ENCODE measurements at places on chromosomes 5 and 9.

DNA sequence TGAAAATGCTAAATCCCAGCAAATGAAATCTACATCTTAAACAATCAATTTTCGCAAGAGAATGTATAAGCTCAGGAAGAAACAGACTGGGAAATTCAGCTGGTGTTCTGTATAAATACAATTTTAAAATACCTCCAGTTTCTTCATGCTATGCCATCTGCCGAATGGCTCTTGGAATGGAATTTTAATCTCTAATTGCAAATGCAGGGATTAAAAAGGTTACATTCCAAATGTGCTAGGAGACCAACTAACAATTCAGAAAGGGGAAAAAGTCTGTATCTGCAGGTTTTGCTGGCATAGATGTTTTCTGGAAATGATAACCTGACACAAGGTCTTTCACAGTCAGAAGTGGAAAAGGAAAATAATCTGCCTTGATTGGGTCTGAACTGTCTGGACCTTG lies 379.7 kb downstream of the MAT2B start:
- DNase-seq = no peak

DNA sequence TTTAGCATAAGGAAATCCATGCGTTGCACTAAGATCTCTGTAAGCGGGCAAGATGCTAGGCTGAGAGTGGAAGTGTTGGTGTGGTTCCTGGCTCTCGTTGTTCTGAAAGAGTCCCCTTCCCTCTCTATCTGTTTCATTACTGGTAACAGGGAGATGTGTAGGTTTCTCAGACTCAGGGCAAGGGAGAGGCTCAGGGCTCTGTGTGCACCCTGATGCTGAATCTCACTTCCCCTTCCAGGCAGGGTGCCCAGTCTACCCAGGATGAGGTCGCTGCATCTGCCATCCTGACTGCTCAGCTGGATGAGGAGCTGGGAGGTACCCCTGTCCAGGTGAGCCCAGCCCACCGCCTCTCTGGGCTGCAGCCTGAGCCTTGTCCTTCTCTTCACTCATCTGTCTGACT lies 45.7 kb downstream of the STOM start:
- no peak for DNase-seq

DNA sequence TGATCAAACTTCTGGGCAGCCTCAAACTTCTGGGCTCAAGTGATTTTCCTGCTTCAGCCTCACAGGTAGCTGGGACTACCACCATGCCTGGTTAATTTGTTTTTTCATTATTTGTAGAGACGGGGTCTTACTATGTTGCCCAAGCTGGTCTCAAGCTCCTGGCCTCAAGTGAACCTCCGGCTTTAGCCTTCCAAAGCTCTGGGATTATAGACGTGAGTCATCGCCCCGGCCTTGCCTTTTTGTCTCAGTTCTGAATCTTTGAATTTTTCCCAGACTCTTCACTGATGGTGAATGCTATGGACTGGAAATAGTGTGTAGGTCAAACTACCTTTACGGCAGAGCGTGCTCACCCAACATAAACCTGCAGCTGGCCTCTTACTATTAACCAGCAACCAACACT lies 32.3 kb upstream of the EGFLAM start:
- no peak for DNase-seq

DNA sequence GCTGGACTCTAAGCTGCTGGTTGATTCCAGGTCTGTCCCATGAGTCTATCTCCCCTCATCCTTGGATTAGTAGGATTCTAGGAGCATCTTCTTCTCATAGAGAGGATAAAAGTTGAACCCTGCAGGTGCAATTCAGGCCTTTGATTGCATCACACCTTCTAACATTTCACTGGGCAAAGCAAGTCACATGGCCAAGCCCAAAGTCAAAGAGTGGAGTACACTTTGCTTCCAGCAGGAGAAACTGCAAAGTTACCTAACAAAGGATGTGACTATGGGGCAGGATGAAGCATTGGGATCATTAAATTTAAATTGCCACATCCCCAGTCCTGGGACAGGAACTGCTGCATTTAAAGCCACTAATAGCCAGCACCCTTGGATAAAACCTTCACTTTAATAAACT lies 51.0 kb upstream of the EGFLAM start:
- peak; percentile 60 for DNase-seq

DNA sequence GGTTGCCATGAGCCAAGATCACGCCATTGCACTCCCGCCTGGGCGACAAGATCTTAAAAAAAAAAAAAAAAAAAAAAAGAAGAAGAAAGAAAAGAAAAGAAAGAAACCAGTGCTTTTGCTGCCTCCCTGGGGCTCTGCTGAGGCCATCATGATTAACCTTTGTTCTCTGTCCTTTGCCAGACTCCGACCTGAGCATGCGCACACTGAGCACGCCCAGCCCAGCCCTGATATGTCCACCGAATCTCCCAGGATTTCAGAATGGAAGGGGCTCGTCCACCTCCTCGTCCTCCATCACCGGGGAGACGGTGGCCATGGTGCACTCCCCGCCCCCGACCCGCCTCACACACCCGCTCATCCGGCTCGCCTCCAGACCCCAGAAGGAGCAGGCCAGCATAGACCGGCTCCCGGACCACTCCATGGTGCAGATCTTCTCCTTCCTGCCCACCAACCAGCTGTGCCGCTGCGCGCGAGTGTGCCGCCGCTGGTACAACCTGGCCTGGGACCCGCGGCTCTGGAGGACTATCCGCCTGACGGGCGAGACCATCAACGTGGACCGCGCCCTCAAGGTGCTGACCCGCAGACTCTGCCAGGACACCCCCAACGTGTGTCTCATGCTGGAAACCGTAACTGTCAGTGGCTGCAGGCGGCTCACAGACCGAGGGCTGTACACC lies 251.7 kb downstream of the MARCHF11 start:
- no peak for DNase-seq

GRCh38 chr9:94586316-94586715 lies 7.3 kb downstream of the FBP2 start:
- DNase-seq = no peak

GRCh38 chr5:8577792-8578191 lies 708.8 kb downstream of the MTRR start:
- DNase-seq = peak; percentile 65

DNA sequence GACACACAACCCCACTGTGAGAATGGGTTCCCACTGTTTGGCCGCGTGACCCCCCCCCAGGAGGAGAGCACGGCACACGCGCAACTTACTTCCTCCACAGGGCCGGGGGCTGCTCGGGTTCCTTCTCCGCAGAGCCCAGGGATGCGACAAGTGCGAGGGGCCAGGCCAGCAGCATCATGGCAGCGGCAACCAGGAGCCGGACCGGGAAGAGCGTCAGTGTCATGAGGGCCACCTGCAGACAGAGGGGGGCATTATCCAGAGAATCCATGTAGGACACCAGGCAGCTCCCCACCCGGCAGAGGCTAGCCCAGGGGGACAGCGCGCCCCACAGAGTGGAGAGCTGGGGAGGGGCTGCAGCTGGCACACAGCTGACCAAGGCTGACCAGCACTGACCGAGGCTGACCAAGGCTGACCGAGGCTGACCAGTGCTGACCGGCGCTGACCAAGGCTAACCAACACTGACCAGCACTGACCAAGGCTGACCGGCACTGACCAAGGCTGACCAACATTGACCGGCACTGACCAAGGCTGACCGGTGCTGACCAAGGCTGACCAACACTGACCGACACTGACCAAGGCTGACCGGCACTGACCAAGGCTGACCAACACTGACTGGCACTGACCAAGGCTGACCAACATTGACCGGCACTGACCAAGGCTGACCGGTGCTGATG lies 22.3 kb downstream of the LPCAT1 start:
- DNase-seq = no peak

- DNase-seq = no peak
Observed at GRCh38 chr5:174418809-174419539, 305.4 kb upstream of the MSX2 start.

GRCh38 chr9:126682928-126683697 lies 69.4 kb downstream of the LMX1B start:
- no peak for DNase-seq

DNA sequence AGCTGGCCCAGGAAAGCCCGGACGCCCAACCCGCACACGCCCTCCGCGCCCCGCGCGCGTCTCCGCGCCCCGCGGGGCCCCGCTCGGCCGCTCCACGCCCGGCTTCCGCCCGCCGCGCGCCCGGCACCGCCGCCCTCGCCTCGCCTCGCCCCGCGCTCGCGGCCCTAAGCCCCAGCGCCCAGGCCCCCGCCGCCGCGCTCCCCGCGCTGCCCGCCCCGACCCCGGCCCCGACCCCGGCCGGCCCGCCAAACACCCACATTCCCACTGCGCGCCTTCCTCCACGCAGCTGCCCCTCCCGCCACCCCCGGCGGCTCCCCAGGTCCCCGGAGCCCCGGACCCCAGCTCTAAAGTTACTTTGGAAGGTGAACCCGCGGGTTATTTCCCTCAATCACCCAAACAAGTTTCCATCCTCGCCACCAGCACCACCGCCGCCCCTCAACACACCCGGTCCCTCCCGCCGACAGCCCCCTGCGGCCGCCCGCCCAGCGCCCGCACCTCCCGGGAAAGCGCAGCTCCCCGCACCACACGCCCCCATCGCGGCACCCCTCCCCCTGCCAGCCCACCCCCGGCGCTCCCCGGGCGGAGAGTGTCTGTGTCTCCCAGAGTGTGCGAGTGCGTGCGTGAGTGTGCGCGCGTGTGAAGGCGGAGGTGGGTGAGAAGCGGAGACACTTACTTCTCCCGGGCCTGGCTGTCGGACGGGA lies 439 bp downstream of the SSBP2 start:
- DNase-seq = no peak

DNA sequence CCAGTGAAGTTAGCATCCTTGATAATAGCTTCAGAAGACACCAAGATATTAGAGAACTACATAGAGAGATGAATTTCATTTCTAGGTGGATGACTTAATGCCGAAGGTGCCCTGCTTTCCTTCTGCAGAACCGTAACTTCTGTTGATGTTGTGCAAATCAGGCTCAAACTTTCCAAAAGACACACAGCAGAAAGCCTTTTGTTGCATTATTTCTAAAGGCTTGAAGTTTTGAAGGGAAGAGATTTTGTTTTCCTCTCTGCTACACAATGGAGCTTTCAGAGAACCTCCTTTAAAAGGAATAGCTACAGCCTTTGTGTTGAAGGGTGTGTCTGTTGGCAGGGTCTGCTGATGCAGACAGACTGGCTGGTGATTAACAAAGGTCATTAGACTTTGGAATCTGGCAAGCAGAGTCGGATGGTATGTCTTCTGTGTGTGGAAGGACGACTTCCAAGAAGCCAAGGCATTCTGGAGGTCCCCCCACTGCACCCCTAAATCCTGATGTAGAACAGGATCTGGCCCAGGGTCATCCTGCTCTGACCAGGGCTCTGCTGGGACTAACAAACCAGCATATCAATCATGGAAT lies 57.8 kb downstream of the ZNF462 start:
- peak; percentile 91 for DNase-seq

- DNase-seq = no peak
Observed at GRCh38 chr5:66511491-66511890, 84.7 kb upstream of the MAST4 start.

GRCh38 chr5:137754188-137754960 lies at the start of gene HNRNPA0:
HNRNPA0 (minus strand) TSS chr5:137754363; CDS start chr5:137754066, 297 bp downstream.
- DNase-seq = peak; percentile 97

DNA sequence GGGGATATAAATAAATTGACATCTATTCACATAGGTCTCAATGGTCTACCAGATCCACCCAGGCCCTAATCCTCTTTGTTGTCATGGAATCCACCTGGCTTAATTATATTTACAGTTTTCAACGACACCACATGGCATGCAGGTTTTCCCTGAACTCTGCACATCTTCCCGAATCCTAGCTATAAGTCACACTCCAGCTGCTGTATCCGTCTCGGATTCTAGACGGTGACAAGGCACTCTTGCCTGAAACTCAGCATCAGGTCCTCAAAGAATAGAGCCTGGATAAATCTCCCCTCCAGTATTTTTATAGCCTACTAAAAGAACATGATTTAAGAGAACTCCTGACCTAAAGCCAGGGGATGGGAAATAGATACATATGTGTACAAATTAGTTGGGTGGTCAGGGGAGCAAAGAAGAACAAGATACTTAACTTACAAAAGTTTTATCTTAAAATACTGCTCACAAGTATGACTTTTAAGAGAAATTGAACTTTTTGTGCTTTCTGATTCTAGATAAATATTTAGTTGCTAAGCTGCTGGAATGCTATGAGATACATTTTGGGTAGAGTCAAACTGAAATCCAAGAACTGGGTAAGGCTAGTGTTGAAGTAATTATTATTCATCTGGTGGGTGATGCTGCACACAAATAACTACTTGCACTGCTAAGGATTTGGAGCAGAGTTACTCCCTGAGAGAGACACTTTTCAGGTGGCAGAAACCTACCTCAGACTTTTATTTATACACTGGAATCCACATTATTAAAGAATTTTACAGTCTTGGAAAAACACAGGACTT lies 187.3 kb downstream of the EFNA5 start:
- no peak for DNase-seq

DNA sequence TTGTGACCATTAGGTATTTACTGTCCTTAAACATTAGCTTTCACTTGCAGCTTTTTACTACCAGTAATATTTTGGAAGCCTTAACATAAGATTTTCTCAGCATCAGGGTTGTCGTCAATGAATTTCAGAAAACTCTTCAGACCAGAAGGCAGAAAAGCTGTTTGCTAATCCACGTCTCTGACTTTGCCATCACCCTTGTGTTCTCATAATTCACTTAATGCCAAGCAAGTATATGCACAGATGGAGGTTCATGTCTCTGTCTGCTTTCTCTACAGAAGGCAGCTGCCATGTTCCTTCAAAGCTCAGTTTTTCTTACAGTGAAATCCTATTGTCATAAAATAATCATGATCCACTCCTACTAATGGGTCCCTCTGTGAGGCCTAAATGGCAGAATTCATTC lies 37.7 kb upstream of the LRRC19 start:
- DNase-seq = no peak

- no peak for DNase-seq
Observed at GRCh38 chr5:97601651-97602050, 418.6 kb upstream of the RIOK2 start.

DNA sequence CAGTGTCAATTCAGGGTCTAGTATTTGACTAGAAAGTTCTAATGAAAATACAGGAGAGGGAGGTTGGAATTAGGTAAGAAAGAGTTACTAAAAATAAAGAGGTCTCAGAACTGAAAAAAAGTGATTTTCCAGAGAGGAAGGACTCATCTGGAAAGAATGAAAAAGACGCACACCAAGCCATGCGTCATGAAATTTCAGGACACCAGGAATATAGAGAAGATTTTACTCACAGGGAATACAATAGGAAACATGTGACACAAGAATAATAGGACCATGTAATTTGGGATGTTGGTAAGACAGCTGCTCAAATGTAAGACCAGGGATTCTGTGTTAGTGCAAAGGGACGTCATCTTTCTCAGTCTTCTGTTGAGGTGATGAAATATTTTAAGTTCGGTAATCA lies 224.7 kb downstream of the GDNF start:
- no peak for DNase-seq

DNA sequence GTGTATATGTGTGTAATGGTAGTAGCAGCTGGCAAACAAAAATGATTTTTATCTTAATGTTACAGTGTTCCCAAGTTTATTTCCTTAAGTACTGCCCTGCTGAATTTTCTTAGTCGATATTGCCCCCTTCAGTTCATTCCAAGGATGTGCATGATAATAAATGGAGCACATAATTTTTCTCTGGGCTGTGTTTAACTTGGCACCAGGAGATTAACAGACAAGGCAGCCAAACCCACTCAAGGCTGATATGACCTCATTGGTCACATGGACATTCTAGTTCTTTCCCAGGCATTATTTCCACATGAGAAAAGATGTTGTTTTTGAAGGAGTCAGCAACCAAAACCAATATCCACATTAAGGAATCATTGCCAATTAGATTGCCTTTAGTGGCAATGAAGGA lies 61.8 kb downstream of the COX7C start:
- DNase-seq = peak; percentile 82

Measured in SK-MEL-5 (cell line).